Central memory CD4-positive, alpha-beta T cell (primary cell): ENCODE measurements at places on chromosomes 2 and 18.

GRCh38 chr2:140604096-140604495 lies 1526.7 kb downstream of the LRP1B start:
- DNase-seq = no peak

GRCh38 chr2:184793176-184793575 lies 194.8 kb downstream of the ZNF804A start:
- no peak for DNase-seq

GRCh38 chr18:22314001-22314400 lies 103.7 kb downstream of the CTAGE1 start:
- DNase-seq = no peak

- no peak for DNase-seq
Measured at GRCh38 chr2:41410011-41410410, 637.8 kb upstream of the PKDCC start.

- DNase-seq = no peak
Measured at GRCh38 chr18:25289001-25289631, 62.9 kb downstream of the ZNF521 start.

DNA sequence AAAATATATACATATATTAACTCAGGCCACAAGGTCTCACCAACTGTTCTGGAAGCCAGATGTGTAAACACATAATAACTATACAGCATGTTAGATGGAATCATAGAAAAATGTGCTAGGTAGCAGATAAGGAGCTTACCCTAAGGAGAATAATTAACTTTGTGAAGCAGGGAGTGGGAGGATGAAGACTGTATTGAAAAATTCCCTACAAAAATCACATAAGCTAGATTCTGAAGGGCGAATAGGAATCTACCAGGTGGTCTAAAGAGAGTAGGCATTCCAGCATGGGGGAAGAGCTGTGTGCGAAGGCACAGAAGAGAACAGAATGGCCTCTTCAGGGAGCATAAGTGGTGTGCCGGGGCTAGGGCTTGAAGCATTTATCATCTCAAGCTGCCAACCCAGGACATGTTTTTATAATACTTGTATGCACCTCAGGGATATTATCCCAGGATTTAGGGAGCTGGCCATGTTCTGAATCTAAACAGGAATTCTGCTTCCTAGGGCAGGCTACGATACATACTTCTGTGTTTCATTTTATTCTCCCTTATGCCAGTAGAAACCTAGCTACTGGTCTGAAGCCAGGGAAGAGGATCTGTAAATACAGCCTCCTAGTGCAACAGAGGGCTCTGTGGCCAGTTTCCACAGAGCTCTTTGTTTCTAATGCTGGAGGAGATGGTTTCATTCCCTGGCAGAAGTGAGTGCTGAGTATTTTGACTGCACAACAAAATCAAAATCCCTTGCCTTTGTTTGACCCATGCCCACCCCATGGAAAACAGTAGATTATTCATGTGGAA lies 56.7 kb downstream of the NEMP2 start:
- DNase-seq = no peak

- no peak for DNase-seq
Measured at GRCh38 chr2:32011485-32011960, 715 bp upstream of the MEMO1 start.

DNA sequence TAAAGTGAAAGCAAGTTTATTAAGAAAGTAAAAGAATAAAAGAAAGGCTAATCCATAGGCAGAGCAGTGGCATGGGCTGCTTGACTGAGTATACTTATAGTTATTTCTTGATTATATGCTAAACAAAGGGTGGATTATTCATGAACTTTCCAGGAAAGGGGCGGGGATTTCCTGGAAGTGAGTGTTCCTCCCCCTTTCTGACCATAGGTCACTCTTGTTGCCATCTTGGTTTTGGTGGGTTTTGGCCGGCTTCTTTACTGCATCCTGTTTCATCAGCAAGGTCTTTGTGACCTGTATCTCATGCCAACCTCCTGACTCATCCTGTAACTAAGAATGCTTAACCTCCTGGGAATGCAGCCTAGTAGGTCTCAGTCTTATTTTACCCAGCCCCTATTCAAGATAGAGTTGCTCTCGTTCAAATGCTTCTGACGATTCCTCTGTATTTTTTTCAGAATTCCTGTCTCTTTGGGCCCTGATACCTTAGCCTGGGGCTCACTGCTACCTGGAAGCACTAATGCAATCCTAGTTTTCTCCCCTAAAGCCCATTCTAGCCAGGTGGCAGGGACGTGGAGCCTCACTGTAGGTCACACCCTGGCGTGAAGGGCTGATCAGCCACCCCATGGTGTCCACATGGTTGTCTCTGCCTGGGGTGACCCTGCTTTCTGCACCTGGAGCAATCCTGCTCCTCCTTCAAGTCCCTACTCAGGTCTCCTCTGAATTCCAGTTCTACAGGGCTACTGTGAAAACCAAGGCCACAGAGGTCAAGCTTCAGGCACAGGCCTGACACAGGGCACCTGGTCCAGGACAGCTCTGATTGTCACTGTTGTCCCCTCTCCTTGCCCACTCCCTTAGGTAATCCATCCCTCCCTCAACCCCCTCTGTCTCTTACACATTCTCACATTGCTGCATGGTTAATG lies 6.0 kb upstream of the SLC35F6 start:
- no peak for DNase-seq

GRCh38 chr2:73896362-73897239 lies 3.8 kb downstream of the ACTG2 start:
- DNase-seq = no peak

DNA sequence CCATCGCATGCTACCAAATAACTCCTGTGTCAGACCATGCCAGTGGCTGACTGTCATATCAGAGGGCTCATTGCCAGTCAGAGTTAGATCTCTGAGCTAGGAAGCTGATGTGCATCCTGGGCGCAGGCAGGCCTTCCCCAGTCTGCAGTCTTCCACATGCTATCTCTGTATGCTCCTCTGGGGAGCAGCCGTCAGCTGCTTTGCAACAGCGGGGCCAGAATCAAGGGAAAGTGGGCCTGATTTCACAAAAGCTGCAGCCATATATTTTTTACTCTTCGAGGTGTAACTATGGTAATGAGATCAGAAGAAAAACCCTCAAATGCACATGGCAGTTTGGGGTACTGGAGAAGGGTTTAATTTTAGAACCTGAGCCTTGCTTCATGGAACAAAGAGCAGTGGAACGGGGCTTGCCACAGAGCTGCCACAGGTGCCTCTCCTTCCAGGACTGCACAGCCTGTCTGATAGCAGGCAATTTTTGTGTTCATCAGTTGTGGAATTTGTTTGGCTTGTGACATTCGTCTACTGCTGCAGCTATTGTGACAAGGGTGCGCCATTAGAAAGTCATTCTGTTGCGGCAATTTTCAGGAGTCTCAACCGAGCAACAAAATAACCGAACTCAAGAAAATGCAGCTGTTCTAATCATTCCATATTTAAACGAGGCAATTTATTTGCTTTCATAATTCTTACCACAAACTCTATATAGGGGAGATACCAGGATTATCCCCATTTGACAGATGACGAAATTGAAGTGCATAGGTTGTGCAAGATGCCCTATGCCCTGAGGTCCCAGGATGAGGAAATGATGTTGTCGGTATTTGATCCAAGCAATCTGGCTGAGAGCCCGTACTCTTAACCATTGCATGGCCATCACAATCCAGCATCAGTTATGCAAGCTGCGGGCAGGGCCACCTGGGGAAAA lies 109.6 kb upstream of the CYRIA start:
- no peak for DNase-seq

GRCh38 chr18:3281456-3282400 lies 19.8 kb downstream of the MYL12B start:
- peak; percentile 64 for DNase-seq

- DNase-seq = no peak
Measured at GRCh38 chr2:164599954-164600589, 21.2 kb downstream of the GRB14 start.
